ENCODE measurements at places on chromosomes 1 and 21.
A peak's percentile ranks its signal among the peaks of the same experiment; 100 is the strongest.

DNA sequence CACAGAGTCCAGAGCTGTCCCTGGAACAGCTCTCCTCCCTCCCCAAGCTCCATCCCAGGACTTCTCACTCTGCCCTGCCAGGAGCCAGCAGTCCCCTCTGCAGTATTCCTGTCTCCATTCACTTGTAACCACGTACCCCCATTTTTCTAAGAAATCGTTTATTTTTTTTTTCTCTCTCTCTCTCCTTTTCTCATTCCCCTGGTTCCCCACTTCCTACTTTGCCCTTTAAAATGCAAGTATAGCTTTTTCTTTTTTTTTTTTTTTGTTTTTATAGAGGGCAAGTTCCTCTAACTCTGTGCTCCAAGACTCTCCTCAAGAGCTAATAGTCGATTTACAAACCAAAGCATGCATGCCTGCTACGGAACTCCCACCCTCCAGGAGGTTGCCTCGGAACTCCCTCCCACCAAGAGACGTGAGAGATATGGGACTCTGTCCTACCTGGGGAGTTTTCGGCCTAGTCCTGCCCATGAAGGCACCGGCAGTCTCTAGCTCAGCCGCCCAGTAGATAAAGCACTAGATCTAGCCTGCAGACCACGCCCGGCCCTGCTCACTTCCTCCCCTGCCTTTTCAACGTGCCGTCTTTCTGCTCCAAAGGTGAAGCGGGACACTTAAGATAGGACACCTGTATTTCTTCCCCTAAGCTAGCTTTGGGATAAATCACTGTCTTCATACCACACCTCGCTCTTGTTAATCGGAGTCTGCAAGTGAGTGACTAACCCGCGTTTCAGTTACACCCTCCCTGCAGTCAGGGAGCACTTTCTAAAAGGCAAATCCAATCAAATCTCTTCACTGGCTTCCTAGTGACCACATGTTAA lies 27.7 kb downstream of the TNFRSF9 start:
- DNase-seq = no peak

GRCh38 chr21:37675202-37675801 lies 241.0 kb downstream of the KCNJ6 start:
- peak; percentile 61 for DNase-seq

GRCh38 chr1:222975472-222976122 lies 160.8 kb downstream of the DISP1 start:
- DNase-seq = no peak

DNA sequence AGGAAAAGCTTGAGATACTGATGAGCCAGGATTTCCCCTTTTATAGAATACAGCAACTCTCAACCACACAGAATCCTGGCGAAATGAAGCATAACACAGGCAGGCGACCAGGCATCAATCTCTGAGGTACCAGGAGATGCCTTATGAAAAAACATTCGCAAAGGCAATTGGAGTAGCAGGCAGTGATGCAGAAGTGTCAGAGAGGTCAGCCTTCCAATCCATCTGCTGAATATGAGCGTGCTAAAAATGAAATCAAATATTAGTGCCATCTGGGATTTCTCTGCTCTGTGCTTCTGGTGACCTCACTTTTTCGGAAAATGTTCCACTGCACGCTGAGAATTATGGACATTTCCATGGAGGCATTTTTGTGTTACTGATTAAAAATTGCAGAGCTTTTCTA lies 258.8 kb downstream of the VAV3 start:
- no peak for DNase-seq

DNA sequence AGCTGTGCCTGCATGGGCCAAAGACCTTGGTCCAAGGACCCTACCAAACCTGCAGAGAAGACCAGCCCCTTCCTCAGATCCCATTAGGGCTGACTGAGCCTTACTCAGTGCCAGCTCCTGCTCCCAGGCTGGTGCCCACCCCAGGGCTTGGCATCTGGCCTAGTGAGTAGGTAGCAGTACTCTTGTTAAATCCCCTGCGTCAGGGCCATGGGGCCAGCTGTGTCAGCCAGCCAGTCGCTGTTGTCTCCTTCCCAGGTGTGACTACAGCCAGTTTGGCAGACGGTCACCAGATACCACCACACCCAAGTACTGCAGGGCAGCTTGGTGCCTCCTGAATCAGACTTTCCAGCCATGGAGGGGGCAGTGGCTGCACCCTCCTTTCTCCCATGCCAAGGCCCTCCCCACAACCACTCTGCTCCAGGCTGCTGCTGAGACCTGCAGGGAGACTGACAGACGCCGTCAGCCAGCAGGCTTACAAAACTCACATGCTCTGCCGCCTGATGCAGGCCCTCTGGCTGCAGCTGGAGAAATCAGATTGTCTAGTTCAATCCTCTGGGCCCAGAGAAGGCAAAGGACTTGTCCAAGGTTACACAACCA lies 3.0 kb downstream of the TENT5B start:
- no peak for DNase-seq

DNA sequence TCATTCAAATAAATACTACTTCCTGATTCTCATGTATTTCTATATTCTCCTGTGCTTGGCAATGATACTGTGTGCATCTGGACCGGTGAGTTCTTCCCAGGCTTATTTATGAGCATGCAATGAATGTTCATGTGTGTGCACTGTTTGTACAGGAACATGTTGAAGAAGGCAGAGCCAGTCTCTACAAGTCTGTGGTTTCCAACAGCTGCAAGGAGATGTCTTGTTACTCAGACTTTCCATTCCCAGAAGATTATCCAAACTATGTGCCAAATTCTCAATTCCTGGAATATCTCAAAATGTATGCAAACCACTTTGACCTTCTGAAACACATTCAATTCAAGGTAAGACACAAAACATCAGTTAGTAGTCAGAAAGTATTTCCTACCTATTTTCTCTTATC lies 19.1 kb downstream of the FMO1 start:
- DNase-seq = no peak

- no peak for DNase-seq
These were observed 519.2 kb upstream of the ZP4 start for GRCh38 chr1:238409932-238410331.

DNA sequence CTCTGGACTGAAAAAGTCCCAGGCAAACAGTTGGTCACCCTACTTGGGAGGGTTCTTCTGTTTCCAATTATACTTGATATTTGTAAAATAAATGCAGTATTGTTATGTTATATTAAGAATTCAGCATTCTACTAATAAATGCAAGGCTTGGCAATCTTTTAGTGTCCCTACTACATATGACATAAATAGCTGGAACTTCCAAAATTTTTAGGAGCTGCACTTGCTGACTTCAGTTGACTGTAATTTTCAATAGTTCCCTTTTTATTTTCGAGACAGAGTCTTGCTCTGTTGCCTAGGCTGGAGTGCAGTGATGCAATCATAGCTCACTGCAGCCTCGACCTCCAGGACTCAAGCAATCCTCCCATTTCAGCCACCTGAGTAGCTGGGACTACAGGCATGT lies 20.0 kb downstream of the FOXD3 start:
- DNase-seq = no peak

GRCh38 chr1:115277276-115277675 lies 60.8 kb downstream of the NGF start:
- no peak for DNase-seq

DNA sequence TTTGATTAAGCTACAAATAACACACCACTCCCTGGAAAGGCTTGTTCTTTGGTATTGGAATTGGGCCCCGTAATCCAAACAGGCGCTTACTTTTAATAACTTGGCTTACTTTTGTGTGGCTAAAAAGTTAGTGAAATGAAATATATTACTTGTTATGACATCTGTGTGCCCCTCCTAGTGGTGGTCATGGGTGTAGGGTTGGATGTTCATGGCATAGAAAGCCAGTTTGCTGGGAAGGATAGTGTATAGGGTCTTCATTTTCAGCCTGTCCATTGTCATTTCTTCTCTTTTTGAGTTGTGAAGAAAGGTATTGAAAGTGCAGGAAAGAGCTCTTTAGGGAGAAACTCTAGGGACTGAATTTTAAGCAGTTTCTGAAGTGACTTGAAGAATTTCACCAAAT lies 5.9 kb downstream of the CDC14A start:
- no peak for DNase-seq

- no peak for DNase-seq
These were observed 161.3 kb upstream of the KCNJ6 start for GRCh38 chr21:38077569-38077968.

DNA sequence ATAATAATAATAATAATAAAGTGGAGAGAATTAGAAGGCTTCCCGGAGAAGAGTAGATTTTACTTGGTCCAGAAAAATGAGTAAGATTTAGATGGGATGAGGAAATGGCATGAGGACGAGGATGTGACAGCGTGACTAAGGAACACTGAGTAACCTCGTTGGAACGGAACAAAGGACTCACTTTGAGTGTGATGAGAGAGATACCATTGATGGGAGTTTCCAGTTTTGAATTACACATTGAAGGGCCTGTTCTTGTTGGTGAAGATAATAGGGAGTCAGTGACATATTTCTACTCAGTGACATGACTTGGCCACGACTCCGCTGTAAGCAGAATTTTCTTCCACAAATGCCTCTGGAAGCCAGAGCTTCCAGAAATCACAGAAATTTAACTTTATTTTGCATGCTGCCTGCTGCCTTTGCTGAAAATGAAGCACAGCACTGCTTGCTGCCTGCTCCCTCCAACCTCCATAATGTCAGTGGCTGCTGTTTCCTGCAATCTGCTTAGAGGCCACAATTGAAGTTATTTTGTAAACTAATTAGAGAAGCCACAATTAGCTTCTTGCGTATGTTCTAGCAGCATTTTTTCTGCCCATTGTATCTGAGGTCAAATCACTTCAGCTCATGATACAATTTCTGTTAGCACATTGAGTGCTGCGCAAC lies 33.7 kb upstream of the FBXO28 start:
- DNase-seq = no peak

- no peak for DNase-seq
These were observed 200.1 kb downstream of the ZC3H11B start for GRCh38 chr1:219412772-219413171.

DNA sequence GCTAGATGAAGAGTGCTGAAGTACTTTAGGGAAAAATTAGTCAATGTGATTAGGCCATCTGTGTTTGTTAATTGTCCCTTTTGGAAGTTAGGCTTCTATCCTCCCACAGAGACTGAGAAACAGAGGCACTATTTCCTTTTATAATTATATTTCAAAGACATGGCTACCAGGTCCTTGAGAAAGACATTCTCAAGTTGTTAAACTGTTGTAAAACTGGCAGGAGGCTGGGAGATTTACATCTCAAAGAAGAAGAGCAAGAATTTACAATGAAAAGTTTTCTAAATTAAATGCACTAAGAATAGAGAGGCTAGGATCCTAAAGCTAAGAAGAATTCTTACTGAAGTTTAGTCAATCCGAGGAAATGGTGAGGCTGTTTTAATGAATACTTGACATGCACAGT lies 74.0 kb upstream of the BRINP3 start:
- no peak for DNase-seq

- DNase-seq = no peak
These were observed 50.7 kb downstream of the WNT9A start for GRCh38 chr1:227896710-227897655.

- no peak for DNase-seq
These were observed 6.4 kb downstream of the SMAP2 start for GRCh38 chr1:40379785-40380452.

GRCh38 chr1:212959266-212960220 lies 9.2 kb downstream of the VASH2 start:
- DNase-seq = no peak

- DNase-seq = no peak
These were observed 11.1 kb downstream of the PRRX1 start for GRCh38 chr1:170674986-170675385.
